ENCODE measurements at places on chromosomes 2 and 18. TPM values are rescaled to one million over a fixed set of nuclear protein-coding genes. Genes with fewer than 3 reads are reported as not detected.

Gene VWC2L
- total RNA-seq = not detected

Gene KCNIP3
- 2.0 TPM for total RNA-seq

Gene CNGA3
- total RNA-seq = under 0.01 TPM

Gene CHST10
- total RNA-seq = 14.2 TPM

Gene SCYGR4
- total RNA-seq = not detected

Gene MC2R
- total RNA-seq = not detected

Gene PIK3C3
- total RNA-seq = 65.2 TPM

Gene FBXO36
- 1.6 TPM for total RNA-seq

All from thoracic aorta endothelial cell (primary cell).